ENCODE measurements at places on chromosomes 11 and 22.
A peak's percentile ranks its signal among the peaks of the same experiment; 100 is the strongest.

DNA sequence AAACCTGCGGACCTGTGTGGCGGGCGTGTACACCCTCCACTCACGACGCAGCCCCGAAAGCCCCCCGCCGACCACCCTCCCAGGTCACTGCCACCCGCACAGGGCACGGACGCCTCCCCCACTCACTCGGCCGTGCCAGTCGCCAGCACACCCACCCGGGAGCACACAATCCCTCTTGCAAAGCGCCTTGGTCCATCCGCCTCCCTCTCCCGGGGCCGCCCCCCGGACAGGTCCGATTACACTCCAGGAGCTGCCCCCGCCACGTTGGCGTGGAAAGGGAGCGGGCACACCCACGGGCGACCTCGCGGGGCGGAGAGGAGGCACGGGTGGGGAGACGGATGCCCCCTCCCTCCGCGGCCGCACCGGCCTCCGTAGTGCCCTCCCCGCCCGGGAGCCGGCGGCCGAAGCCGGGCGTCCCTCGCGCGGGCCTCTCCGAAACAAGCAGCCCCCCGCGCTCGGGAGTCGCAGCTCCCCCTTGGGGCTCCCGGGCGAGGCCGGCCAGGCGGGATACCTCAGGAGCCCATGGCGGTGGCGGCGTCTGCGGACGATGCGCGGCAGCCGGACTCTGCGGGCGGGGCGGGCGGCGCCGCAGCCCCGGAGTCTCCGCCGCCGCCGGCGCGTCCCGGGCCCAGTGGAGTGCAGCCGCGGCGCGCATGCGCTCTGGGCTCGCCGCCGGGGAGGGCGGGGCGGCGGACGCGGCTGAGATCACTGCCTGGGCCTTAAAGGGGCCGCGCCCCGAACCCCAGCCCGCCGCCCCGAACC is at the start of gene TMEM184B:
TMEM184B (minus strand) TSS at position 638 of the 762 bp plus-strand sequence. CDS start 25,049 bp downstream, outside the sequence.
- DNase-seq = peak; percentile 99

GRCh38 chr22:26923531-26923930 is 266.1 kb downstream of the MIAT start:
- DNase-seq = no peak

DNA sequence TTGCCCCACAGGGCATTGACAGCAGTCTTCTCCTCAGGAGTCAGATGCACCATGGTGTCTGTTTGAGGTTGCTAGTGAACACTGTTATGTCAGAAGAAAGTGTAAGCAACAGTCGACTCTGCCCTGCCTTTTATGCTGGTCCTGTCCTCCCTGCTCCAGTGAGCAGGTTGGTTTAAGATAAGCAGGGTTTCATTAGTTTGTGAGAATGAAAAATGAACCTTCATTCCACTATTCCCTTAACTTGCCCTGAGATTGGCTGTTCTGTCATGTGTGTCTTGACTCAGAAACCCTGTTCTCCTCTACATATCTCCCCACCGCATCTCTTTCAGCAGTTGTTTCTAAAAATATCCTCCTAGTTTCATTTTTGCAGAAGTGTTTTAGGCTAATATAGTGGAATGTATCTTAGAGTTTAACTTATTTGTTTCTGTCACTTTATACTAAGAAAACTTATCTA is at the start of gene HBD:
HBD (minus strand) TSS at position 103 of the 454 bp plus-strand sequence; CDS start at position 53, 50 bp downstream.
- peak; percentile 12 for DNase-seq

DNA sequence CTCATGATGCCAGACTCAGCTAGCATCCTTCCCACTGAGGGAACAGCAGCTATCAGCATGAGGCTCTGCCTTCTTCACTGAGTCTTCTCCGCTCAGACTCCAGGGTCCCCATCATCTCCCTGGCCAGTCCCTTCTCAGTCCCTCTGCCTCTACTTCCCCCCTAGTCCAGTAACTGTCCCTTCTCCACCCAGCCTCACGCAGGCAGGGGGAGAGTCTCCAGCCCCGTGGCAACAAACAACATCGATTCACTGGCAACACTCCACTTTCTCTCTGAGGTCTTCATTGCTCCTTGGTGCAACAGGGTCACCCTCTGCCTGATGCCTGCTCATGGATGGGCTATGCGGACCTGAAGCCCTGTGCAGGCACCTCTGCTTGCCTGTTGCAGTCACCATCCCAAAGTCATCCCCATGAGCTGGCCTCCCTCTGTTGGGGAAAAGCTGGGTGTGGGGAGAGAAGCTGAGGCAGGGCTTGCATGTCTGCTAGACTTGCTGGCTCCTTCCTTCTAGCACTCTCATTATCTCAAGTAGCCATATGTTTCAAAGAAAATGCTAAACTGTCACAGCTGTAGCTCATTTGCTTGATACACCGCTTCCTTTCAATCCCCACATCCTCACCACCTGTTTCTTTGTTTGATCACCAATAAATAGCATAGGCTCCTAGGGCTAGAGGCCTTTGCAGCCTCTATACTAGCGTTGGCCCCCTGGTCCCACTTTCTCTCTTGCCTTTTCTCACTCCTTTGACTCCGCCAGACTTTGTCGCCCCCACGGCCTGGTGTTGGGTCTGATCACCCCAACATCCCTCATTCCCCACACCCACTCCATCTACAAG is 4.3 kb upstream of the BCR start:
- DNase-seq = no peak
